NCI-H526 treated with DMSO at 0.1 percent for 48 hours (cell line): ENCODE measurements at places on chromosomes 5 and 9.

DNA sequence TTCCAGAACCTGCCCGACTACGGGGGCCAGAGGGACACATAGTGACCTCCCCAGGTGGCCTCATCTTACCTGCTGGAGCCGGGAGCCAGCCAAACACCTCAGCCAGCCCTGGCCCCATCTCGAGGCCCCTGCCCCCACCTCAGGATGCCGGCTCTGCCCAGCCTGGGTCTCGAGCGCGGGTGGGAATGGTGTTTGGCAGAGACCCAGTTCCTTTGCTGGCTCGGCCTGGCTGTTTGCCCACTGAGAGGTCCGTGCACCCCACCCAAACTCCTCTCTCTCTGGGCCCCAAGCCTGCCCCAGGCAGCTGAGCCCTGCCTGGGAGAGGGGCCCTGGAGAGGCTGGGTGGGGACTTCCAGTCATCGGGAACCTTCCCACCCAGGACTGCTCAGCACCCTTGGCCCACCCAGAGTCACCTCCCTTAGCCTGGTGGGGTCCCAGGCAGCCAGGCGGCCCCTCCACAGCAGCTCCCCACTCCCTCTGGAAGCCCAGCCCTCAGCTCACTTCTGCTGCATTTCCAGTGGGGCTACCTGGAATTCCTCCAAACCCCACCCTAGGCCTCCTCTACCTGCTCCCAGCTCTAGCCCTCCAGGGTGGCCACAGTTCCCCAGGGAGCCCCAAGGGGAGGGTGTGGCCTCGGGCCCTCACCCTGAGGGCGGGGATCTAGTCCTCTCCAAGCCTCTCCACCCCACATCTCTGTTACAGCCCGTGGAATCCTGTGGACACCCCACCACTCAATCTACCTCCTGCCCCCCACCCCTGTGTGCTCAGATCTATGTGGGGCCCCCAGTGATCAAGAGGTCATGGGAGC is 42.4 kb upstream of the UBAC1 start:
- DNase-seq, result no peak

- no peak for DNase-seq
These were observed 132.4 kb downstream of the GABBR2 start for GRCh38 chr9:98576354-98576753.

GRCh38 chr9:72473474-72474261 is 47.7 kb upstream of the TMC1 start:
- DNase-seq, result no peak

- no peak for DNase-seq
These were observed at the start of gene ANKDD1B for GRCh38 chr5:75611311-75612225. ANKDD1B (plus strand) TSS chr5:75611453; CDS start chr5:75611635, 182 bp downstream.
